ENCODE measurements at places on chromosomes 2 and 18.

DNA sequence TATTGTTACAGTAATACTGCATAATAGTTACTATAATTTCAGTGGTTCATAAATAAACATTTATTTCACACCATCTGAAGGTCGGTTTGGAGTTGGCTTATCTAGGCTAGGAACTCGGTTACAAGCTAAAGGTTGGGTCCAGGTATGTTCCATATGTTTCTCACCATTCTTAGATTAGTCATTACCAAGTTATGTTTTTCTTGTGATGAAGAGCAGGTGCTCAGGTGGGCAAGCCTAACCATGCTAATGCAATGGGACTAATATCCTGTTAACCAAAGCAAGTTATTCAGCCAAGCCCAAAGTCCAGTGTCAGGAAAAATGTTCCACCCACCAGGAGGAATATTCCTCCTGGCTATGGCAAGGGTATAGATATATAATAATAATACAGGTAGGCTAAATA, 93.2 kb downstream of the CPO start:
- DNase-seq: no peak

GRCh38 chr18:43093646-43094045, 21.8 kb downstream of the RIT2 start:
- DNase-seq: no peak

- no peak for DNase-seq
Measured at GRCh38 chr2:207901829-207902228, 123.5 kb downstream of the PLEKHM3 start.

DNA sequence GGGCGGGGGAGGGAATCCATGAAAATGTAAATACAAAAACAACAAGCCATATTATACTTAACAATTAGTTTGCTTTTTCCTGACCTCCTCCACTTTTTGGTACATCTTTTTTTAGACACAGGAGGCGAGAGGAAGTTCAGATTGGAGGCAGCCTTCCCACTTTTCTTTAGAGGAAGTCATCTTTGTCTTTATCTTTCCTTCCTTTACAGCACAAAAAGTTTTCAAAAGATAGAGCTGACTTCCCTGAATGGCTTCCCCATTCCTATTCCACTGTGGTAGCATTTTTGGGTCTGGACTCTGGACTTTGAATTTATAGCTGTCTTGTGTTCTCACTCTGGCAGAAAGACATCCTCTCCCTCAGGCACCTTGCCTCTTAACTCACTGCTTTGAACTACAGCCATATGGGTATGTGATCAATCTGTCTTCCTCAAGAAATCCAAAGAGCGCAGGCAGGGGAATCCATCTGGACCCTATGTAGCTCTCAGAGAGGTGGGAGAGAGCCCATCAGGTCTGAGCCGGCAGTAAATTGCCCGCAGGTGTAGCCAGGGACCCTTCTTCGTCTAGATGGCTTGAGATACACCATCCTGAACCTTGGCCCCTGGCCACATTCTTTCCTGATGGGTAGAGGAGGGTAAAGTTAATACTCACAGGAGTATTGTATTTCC, 101.9 kb downstream of the AQP4 start:
- no peak for DNase-seq

GRCh38 chr18:79530821-79531220, 135.1 kb downstream of the NFATC1 start:
- DNase-seq: no peak

DNA sequence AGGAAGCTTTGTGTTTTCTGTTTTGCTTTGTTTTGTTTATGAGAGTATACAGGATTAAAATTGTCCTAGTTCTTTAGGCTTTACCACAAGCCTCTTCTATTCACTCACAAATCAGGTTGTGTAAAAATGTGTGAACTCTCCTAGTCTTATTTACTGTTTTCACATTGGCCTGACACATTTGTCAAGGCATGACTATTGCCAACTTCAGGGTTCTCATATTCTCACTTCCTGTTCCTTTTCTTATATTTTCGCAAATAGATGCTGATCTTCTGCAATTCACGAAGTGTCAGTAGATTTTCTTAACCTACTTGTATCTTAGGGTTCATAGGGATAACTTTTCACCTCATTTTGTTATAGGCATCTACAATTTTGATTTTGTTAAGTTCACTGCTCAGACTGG, 67.1 kb downstream of the CCDC102B start:
- DNase-seq: no peak

- no peak for DNase-seq
Measured at GRCh38 chr18:6505498-6505875, 90.8 kb upstream of the L3MBTL4 start.

DNA sequence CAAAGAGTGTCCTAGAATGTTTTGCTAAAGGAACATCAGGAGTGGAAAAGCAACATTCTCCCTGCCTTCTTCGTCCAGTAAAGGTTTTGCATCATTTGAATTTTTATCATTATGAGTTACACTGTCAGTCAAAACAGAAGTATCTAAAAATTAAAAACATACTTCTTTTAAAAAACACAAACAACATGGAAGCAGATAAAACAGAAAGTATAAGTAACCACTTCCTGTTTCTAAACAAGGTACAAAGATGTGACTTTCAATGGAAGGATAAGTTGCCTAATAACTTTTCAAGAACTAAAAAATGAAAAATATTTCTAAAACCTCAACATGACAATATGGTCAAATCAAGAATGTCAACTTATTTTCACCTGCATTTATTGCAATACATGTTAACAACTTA, 158.2 kb downstream of the STK39 start:
- no peak for DNase-seq

DNA sequence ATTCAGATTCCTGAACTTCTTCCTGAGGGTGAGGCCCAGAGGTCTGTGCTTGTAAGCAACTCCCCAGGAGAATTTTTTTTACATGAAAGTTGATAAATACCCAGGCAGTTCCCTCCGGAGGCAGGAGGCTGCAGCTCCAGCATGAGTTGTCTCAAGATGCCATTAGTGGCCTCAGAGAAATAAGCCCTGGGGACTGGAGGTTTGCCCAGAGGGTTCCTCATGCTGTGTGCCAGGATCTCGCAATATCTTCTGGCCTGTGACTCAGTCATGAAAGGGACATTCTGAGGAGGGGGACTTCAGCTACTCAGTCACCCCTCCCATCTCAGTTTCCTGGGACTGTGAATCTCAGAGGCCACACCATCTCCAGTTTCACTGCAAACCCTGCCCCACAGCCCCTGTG, 49.9 kb downstream of the LYPD1 start:
- no peak for DNase-seq

GRCh38 chr18:63138436-63139340, 180.9 kb downstream of the BCL2 start:
- DNase-seq: no peak

GRCh38 chr2:201176081-201176481, 6.9 kb upstream of the CASP10 start:
- no peak for DNase-seq

GRCh38 chr2:35978218-35978617, 377.4 kb upstream of the CRIM1 start:
- DNase-seq: no peak

DNA sequence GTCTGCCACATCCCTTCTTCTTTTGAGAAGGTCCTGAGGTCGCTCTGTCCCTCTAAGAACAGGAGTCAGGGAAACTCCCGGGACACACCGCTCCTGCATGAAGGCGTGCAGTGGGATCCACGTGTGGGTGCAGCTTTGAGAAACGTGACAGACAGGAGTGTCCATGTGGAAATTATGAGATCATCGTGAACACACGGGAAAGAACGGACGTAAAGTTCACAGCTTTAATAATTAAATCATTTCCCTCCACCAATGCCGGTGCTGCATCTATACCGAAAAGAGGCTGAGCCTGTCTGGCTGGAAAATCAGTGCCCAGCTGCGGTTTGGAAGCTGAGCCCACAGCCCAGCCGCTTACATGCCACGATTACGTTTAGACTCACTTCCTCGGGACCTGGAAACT, 372.4 kb upstream of the SALL3 start:
- DNase-seq: no peak

DNA sequence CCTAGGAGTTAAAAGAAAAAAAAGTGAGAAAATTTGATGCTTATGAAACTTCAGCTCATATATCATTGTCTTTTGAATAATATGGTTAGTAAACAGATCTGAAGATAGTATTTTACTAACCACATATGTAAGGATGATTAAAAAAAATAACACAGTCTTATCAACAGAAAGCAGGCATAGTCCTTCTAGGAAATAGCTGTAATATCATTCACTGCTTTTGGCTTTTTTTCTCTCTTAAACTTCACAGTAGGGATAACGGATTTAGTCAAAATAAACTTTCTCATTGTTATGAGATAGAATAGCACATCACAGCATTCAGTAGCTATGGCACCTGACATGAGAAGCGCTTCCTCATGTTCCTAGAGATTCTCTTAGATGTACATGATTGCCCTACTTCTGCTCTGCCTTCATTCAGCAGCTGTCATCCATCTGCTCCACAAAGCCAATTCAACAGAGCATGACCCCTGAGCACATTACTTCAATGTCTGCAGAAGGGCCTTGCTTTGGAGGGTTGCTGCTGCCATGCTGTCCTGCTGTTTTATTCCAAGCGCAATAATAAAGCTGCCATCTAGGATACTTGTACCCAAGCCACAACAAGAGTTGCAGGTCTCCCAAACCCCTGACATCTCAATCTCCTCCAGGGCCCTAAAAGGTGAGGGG, 67.0 kb downstream of the TTC21B start:
- no peak for DNase-seq

All from hypothalamus (tissue), 51 donors.